ENCODE measurements at places on chromosomes 7 and 10. TPM values are rescaled to one million over a fixed set of nuclear protein-coding genes. Genes with fewer than 3 reads are reported as not detected.

DNA sequence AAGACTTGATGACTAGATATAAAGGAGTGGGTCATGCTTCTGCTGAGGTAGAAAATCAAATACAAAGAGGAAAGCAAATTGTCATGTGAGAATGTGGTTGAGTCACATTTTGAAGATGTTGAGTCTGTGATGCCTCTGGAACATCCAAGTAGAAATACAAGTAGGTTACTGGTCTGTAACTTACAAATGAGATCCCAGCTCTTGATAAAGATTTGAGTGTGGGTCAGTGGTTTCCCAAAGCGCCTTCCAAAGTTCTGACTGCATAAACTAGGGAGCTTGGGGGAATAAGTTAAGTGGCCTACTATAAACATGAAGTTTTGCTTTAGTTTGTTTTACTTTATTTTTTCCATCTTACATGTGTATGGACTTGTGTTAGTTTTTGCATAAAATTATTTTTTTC, 144.3 kb upstream of the ETV1 start:
- no peak overlapping the region for H3K4me3 ChIP-seq
- H3K4me1 ChIP-seq: no peaks in the 10 kb centered on the region
- no peak overlapping the region for H3K27ac ChIP-seq
- H3K36me3 ChIP-seq: no peaks in the 10 kb centered on the region

DNA sequence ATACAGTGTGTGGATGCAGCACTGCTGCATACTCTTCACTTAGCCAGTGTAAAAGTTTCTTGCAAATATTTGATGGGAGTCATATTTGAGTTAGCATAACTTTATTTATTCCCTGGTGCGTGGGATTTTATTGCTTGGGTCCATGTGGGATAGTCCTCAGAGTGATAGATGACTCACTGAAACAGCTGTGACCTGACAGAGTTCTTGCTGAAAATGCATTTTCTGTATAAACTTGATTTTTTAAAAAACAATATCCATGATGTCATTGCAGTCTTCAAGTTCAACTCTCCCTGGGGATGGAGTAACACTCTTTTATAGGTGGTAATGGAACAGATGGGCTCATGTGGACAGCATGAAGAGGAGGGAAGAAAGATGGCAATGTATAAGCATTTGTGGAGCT, 310.0 kb downstream of the PPP1R3A start:
- no peaks in the 10 kb centered on the region for H3K27me3 ChIP-seq
- no peak for DNase-seq
- H3K4me1 ChIP-seq: no peaks in the 10 kb centered on the region
- no peaks in the 10 kb centered on the region for H3K36me3 ChIP-seq

- no peak overlapping the region for H3K4me3 ChIP-seq
- H3K4me1 ChIP-seq: peaks cover 2% of the 10 kb centered on the region
- H3K27me3 ChIP-seq: no peaks in the 10 kb centered on the region
Observed at GRCh38 chr7:28061824-28062196, 118.8 kb downstream of the JAZF1 start.

DNA sequence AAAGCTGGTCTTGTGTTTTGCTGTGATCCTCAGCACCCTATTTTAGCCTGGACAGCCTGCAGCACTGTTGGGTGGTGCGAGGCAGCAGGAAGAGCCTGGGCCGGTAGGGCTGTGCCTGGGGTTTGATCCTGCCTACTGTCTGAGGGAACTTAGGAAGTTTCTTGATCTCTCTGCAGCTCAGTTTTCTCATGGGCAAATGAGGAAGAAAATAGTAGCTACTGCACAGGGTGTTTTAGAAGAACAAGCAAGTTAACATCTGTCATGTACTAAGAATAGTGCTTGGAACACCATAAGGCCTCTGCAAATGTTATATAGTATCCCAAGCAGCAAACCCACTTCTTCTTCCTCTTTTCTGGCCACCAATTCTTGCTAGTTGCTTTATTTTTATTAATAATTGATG, 12.0 kb upstream of the AGR2 start:
- no peak overlapping the region for H3K27ac ChIP-seq
- no peaks in the 10 kb centered on the region for H3K27me3 ChIP-seq
- DNase-seq: peak; percentile 47
- H3K4me1 ChIP-seq: no peaks in the 10 kb centered on the region
- H3K4me3 ChIP-seq: no peak overlapping the region

DNA sequence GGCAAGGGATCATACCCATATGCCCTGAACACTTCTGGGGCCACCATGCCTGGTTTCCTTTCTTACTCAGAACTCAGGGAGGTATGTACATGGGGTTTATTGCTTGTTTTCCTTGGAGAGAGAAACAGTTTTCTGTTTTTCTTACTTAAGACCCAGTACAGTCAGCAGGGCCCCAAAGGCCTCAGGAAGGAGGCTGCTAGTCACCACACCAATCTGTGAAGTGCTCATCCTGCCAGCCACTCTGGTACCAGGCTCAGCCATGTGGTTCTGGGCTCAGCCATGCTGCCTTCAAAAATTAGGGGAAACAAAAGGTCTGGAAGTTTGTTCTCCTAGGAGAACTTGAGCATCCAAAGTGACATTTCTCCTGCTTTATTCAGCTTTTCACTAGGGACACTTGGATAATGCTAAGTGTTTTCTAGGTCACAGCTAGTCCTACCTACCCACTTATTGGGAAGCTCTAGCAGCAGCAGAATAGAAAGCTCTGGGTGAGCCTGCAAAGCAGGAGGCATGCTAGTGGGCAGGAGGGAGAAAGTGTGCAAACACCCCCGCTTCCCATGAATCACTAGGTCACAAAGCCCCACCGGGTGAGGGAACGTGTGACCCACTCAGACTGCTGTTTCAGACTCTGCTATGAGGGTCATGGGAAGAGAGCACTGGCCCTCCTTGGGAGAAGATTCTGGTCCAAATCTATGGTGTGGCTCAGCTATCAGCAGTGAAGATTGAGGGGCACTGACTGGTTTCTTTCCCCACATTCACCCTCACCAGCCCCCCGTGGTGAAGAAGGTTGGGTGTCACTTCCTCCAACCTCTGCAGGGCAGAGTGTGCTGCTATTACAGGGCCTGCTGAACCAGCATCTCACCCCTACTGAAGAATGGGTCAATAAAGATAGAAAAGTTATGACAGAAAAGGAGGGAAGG, 23.9 kb downstream of the NUDCD3 start:
- peaks cover 10% of the 10 kb centered on the region for H3K4me1 ChIP-seq
- no peaks in the 10 kb centered on the region for H3K27me3 ChIP-seq
- no peak overlapping the region for H3K4me3 ChIP-seq
- no peak overlapping the region for H3K27ac ChIP-seq

DNA sequence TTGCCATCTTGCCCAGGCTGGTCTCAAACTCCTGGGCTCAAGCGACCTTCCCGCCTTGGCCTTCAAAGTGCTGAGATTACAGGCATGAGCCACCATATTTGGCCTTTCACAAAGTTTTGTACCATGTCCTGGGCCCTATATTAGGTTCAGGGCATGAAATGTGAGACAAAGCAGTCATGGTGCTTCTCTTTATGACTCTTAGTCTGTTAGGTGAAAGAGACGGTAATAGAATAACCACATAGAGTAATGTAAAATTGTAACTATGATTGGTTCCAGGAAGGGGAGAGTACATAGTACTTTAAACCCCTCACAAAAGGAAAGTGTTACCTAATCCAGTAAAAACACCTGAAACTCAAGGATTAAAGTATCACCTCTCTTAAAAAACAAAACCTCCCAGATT, 144.7 kb downstream of the SPAG6 start:
- H3K27me3 ChIP-seq: no peaks in the 10 kb centered on the region
- H3K27ac ChIP-seq: no peak overlapping the region
- no peak for DNase-seq

DNA sequence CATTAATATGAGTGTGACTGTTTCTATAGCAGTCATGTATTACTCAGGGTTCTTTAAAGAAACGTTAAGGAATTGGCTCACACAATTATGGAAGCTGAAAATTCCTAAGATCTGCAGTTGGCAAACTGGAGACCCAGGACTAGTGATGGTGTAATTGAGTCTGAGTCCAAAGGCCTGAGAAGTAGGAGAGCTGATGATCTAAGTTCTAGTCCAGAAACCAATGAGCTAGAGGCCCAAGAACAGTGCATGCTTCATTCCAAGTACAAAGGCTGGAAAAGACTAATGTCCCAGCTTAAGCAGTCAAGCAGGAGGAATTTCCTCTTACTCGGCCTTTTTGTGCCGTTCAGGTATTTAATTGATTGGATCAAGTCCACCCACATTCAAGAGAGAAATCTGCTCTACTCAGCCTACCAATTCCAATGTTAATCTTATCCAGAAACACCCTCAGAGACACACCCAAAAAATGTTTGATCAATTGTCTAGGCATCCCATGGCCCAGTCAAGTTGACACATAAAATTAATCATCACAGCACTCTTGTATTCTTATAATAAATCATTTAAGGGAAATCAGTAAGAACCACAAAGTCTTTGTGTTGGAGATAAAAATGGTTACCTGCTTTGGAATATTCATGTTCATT, 312.1 kb downstream of the PRKG1 start:
- H3K27me3 ChIP-seq: no peaks in the 10 kb centered on the region
- H3K4me3 ChIP-seq: no peak overlapping the region
- H3K27ac ChIP-seq: no peak overlapping the region
- no peak for DNase-seq
- no peaks in the 10 kb centered on the region for H3K36me3 ChIP-seq
- peaks cover 13% of the 10 kb centered on the region for H3K4me1 ChIP-seq

Gene PON3
- total RNA-seq: 5.5 TPM

Gene SFRP4
- total RNA-seq: 98.6 TPM

Gene CACNA2D1
- 40.5 TPM for total RNA-seq

All from aorta (tissue), 5 donors.